ENCODE measurements at places on chromosomes 5 and 9.
A peak's percentile ranks its signal among the peaks of the same experiment; 100 is the strongest.

DNA sequence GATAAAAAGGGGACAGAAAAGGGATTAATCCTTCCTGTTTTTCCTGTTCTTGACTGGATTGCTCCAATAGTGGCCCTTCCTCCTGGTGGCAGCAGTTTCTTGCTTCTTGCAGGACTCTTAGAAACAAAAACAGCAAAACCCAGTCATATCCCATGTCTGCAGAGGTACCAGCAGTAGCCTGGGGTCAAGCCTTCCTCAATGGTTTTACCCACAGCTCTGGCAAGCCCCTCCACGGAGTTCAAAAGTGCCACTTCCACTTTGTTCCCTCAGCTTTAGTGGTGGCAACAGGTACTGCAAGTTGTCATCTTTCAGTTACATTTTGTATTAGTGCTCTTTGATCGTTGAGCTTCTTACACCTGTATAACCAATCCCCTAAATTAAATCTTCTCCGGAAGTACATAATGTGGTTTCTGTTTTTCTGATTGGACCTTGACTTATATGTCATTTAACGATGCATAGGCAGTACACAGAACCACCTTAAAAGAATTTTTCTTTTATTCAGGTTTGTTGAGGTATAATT is 8.7 kb upstream of the RANBP6 start:
- DNase-seq = peak; percentile 6

GRCh38 chr9:20307621-20308020 is 314.7 kb downstream of the MLLT3 start:
- DNase-seq = no peak

- DNase-seq = peak; percentile 75
Observed at GRCh38 chr9:93302586-93303257, 118.8 kb downstream of the WNK2 start.

DNA sequence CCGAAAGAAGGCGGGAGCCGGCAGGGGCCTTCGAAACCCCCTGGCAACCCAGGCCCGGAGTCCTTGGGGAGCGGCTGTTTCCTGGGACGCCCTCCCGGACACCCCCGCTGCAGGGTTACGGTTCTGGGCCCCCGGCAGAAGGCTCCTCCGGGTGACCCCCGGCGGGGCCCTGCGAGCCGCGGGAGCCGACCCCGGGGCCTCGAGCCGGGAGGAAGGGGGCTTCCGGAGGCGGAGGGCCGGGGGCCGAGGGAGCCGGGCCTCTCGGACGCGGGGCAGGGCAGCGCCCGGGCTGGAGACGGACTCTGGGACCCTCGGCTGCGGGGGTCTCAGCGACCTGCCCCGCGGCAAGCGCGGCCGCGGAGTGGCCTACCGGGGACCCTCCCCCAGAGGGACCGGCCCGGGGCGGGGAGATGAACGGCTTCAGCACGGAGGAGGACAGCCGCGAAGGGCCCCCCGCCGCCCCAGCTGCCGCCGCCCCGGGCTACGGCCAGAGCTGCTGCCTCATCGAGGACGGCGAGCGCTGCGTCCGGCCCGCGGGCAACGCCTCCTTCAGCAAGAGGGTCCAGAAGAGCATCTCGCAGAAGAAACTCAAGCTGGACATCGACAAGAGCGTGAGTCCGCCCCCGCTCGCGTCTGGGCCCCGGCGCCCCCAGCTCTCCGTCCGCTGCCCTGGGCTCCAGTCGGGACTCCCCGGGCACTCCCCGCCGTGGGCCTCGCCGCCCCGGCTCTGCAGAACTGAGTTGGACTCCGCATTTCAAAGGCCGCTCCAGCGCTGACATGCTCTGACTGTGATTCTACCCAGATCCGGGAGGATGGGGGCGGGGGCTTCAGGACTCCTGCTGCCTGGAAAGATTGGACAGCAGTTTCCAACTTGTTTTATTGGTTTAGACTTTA is 645 bp downstream of the SAP30L start:
- peak; percentile 73 for DNase-seq

DNA sequence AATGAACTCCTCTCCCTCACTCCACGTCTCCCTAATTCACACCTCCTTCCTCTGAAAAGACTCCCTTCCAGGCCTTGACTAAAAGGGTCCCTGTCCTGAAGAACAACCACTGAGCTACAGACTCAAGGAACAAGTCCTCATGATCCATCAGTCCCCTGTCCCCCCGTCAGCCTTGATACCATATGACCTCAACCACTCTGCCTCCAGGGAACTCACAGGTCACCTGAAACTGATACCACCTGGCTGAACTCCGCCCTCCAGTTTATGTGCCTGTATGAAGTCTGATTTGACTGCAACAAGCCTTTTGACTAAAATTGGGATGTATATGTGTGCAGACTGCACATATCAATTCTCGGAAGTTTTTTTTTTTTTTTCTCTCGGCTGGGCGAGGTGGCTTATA is 88.7 kb downstream of the UGCG start:
- DNase-seq = no peak

GRCh38 chr5:145246961-145247744 is 588.0 kb downstream of the PRELID2 start:
- DNase-seq = peak; percentile 74

DNA sequence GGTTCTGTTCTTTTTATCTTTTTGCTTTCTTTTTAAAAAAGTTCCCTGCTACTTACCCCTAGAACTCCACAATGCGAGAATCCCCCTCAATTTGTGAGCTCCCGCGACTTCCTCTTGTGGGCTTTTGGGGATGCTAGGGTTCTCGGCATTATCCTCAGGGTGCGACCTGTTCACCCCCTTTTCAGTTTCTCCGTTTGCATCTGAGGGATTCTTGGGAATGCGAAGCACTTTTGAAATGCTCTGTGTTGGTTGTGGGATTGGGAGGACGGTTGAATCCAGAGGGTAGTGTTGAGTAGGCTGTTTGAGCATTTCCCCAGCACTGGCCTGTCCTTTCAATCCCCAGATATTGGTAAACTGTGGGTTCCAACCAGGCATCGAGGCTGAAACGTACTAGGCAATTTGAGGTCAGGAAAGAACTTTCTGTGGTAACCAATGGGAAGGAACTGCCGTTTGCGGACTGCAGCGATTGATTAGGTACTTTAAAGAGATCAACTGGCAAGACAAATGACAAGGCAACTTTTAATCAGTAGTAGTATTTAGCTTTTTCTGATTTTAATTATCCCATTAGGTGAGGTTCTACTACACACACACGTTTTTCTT is 415 bp downstream of the XRCC4 start:
- no peak for DNase-seq

DNA sequence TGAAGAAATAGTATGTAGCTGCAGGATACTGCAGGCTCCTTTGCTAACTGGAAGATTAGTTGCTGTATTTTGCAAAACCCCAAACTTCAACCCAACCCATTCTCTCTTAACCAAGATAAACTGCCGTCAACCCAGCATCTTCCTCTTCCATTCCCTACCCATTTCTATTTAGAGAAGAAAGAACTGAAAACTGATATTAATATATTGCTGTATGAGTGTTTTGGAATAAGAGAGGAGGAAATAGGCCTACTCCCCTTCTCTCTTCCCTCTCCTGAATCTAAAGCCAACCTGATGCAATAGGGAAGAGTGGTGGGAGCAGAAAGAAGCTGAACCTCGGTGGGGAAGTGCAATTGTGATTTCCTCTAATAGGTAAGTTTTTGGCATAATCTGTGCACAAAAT is 83.7 kb downstream of the TMEM215 start:
- no peak for DNase-seq

DNA sequence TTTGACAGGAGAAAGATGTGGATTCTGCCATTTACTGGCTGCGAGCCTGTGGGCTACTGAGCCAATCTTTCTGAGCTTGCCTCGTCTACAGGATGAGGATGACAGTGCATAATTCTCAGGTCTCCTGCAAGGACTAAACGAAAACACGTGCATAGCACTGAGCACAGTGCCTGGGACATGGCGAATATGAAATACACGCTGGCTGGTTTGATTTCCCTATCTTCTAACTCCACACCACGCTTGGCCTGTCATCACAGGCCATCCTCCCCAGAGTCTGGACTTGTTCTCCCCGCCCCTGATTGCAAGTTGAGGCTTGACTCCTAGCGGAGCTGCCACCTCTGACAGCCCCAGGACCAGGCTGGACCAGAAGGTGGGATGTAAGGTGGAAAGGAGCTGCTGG is 37.9 kb downstream of the ARPC5L start:
- no peak for DNase-seq

DNA sequence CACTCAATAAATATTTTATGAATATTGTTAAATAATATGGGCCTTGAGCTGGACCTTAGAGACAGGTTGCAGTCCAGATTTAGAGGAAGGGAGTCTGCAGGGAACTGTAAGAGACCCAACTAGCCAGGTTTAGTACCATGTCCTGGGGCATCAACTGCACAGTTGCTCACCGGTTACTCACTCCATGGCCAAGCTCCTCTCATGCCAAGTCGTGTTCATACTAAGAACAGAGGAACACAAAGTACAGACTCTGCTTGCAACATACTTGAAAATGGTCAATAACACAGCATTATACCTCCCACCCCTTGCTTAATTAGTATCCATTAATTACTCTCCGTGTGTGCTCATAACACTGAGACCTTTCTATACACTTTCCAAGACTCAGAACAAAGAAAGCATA is 317.6 kb upstream of the PIK3R1 start:
- DNase-seq = no peak

GRCh38 chr5:170591054-170591453 is 87.2 kb downstream of the KCNIP1 start:
- DNase-seq = peak; percentile 2

- no peak for DNase-seq
Observed at GRCh38 chr5:82820961-82821845, 256.0 kb downstream of the TMEM167A start.

DNA sequence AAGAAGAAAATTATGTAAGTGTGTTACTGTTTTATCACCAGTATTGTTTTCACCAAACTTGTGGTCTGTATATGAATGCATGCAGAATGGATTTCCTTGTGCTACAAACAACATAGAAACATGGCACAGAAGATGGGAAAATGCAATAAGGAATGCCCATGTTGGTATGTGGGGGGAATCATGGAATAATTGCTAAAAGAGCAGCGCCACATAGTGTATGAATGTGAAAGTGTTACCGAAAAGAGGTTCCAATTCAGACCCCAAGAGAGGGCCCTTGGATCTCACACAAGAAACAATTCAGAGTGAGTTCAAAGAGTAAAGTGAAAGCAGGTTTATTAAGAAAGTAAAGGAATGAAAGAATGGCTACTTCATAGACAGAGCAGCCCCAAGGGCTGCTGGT is 26.4 kb upstream of the TYRP1 start:
- DNase-seq = no peak

DNA sequence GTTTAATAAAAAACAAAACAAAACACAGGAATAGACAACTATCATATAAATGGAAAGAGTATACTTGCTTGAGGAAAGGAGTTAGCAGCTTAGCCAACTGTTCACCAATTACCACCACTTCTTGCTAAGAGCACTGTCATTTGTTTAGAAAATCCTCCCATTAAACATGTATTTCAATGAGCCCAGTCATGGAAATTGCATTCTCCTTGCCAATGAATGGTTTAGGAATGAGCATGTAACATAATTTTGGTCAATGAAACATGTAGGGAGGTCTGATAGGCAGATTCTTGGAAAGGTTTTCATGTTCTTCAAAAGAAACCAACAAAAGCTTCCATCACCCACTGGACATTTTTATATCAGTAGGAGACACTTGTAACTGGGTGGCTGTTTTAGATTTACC is 502.8 kb upstream of the PAPPA start:
- peak; percentile 58 for DNase-seq

- no peak for DNase-seq
Observed at GRCh38 chr9:27382975-27383374, 86.0 kb upstream of the EQTN start.

DNA sequence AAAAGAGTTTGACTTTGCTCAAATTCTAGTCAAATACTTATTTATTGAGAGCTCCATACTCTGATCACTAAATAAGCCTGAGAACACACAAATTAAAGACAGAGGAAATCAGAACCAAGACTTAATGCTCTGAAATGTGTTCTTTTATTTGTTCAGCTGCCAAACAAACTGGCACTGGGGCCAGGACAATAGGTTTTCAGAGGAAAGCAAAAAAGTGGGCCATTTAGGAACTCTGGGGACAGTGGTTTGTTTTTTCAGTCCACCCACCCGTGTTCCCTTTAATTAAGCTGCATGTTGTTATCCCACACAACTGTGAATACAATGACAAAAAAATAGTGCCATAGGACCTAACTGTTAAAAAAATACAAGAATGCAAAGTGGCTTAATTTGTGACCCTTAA is 95.4 kb upstream of the RETREG1 start:
- no peak for DNase-seq

DNA sequence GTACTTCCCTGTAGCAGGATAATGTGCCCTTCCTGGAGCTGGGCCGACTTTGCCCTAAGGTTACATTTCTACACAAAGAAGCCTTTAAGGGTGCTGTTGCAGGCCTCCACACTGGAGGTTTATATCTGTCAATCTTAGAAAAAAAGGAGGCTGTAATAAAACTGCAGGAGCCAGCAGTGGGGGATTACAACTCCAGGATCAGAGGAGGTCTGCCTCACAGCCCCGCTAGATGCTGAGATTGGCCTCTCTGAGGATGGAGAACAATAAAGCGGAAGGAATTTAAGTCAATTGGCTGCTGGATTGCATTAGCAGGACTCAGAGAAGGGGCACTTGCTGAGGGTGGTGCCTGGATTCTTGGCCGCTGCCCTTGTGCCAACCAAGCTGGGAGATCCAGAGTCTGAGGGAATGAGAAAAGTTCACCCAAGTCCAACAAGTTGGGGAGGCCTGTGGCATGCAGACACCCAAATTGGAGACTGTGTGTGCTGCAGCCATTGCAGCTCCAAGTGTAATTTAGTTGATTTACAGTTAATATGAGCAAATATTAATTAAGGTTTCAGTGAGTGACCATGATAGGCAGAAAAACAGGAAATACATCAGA is 99.0 kb upstream of the SSBP2 start:
- no peak for DNase-seq

DNA sequence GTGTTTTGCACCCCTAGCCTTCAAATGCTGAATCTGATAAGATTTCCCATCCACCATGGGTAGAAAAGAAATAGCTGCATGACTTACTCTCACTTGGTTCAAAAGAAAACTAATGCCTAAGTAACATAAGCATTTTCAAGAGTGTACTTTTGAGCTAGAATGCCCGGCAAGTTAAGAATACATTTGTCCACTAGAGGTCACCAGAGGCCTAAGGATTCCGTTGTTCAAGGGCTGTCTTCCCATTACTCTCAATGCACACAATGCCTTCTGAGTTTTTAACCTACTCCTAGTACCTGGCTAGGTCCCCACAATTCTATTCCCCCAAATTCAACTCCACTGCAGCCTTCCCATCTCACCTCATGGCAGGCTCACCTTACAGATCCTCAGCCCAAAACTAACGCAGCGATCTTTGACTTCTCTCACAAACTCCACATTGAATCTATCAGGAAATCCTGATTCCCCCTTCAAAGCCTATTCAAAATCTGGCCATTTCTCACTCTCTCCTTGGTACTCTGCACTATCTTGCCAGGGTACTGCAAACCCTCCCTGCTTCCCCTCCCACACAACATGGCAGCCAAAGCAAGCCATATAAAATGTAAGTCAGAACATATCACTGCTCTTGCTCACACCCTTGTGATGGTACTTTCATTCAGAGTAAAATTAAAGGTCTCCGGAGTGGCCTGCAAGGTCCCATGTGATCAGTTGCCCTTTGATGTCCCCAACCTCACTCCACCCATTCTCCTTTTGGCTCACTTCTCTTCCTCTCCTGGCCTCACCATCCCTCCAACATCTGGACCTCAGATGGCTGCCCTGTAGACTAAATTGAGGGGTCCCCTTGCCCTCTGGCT is 13.4 kb downstream of the OXCT1 start:
- peak; percentile 83 for DNase-seq

- no peak for DNase-seq
Observed at GRCh38 chr5:60887746-60888145, 43.7 kb upstream of the ELOVL7 start.

- no peak for DNase-seq
Observed at GRCh38 chr9:27430750-27431535, 93.1 kb upstream of the IFNK start.

GRCh38 chr9:132049323-132049882 is 30.3 kb downstream of the MED27 start:
- peak; percentile 25 for DNase-seq

Measured in cardiac fibroblast (primary cell).